Activated CD8-positive, alpha-beta memory T cell treated with anti-CD3 and anti-CD28 coated beads for 24 hours (primary cell): ENCODE measurements at places on chromosomes 2 and 18.

DNA sequence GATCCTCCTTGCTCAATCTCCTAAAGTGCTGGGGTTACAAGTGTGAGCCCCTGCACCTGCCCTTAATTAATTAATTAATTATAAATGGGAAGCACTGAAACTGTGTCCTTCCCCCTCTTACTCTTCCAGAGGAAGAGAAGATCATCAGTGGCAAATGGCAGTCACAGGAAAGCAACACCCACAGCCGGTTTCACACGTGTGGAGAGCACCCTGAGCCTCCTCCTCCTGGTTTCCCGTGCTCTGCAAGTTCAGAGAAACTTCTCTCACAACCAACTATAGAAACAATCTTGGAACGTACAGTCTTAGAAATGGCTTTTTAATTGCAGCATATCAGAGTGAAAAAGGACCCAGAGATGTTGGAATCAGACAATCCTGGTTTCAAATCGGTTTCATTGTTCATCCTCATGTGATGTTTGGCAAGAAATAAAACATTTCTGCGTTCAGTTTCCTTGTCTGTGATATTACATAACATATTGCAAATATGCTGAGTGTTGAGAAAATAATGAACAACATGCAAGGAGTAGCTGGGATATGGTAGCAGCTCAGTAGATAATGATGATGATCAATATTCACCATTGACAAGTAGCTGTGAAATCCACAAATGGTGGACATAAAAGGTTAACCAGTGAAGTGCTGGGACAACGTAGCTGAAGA, 141.0 kb upstream of the KCTD1 start:
- no peak for DNase-seq

DNA sequence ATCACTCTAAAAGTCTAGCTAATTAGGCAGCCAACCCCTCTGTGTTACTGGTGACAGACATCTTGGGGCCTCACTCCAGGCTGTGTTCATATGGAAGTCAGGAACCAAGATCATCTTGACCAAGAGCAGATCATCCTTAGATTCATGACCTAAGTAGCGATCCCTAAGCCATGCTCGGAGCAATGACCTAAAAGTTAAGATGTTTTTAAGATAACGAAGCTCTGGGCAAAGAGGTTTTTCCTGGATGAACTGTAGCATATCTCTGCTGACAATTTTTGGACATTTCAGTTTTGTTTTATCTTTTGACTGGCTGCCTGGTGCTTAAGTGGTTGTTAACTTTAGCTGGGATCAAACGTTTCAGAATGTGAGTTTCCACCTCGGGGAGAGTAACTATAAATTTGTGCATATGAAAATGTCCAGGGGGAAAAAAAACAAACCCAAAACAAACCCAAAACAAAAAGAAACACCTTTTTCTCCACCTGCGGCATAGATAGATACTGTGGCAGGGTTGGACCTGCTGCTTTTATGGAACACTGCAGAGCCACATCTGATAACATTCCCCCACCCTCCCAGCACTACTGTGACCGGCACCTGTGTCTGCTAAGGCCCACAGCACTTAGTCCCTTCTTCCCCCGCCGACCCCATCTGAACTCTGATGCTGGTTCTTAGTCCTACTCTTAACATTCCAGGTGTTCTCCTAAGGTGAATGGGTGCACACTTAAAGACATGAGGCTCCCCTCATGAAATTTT, 45.5 kb downstream of the EPAS1 start:
- no peak for DNase-seq

DNA sequence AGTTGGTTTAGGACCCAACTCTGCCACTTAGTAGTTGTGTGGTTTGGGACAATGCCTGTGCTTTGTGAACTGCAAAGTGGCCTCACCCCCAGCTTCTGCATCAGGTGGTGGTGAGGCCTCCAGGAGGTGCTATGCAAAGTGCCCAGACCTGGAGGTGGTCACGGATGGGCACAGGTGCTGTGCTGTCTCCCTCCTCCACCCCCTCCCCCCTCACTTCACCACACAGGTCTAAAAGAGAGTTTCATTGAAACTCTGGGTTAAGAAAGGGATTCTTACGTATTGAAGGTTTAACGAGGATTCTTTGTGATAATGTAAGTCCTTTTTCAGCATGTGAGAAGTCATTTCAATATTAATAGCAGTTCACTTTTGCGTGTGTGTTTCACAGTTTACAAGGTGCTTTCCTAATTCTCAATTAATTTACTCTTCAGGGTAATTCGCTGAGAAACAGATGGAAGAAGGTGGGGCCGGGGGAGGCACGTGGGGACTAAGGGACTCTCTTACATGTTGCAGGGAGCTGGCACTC, 369.9 kb downstream of the LPIN1 start:
- DNase-seq: no peak

- DNase-seq: no peak
Measured at GRCh38 chr2:162261032-162261945, 18.0 kb upstream of the FAP start.

DNA sequence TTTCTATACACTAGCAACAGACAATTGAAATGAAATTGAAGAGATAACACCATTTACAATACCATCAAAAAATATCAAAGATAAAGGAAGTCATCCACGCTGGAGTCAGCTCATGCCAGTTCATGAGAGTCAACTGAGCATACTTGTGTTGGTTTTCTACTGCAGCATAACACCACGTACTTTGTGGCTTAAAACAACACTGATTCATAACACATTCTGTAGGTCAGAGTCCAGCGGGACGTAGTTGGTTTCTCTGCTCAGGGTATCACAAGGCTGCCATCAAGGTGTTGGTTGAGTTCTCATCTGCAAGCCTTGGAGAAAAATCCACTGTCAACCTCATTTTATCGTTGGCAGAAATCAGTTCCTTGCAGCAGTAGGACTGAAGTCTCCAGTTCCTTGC, 84.2 kb downstream of the TEX51 start:
- DNase-seq: no peak

GRCh38 chr2:203671876-203672275, 34.6 kb upstream of the CD28 start:
- DNase-seq: no peak

- DNase-seq: no peak
Measured at GRCh38 chr2:180276733-180277132, 269.6 kb upstream of the CWC22 start.

DNA sequence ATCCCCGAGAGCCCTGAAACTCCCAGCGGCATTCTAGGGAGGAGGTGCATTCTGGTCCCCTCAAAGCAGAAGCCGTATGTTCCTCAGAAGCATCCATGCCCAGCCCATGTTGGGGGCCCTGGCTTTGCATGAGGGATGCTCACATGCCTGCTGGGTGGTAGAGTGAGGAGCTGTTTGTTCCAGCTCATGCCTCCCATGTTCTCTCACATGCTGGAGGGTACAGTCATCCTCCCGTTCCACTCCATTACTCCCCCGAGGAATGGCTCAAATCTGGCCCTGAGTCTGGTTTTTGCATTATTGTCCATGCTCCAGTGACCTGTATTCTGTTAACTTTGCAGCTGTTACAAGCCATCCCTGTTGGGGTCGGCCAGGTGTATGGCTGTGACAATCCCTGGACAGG, 24.1 kb downstream of the SLC14A2 start:
- DNase-seq: no peak
